ENCODE measurements at places on chromosomes 13 and 19.

DNA sequence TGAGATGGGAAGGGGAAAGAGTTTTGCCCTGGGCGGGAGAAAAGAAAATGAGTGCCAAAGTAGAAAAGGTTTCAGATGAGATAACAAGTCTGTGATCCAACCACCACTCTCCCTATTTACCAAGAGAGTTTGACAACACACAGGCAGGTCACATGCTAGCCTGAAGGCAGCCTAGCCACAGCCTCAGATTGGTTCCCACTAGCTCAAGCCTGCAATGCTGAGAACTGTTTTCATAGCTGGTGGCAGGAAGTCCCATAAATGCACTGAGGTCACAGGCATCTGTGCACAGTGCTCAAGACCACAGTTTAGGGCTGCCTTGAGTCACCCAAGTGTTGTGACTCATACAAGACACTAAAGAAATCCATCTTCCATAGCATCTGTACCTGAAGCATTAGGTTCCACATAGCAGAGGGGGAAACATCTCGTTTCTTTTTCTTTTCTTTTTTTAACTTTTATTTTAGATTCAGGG is 18.5 kb upstream of the POP4 start:
- DNase-seq = no peak

- no peak for DNase-seq
Measured at GRCh38 chr19:17357724-17358123, 19.4 kb downstream of the PLVAP start.

DNA sequence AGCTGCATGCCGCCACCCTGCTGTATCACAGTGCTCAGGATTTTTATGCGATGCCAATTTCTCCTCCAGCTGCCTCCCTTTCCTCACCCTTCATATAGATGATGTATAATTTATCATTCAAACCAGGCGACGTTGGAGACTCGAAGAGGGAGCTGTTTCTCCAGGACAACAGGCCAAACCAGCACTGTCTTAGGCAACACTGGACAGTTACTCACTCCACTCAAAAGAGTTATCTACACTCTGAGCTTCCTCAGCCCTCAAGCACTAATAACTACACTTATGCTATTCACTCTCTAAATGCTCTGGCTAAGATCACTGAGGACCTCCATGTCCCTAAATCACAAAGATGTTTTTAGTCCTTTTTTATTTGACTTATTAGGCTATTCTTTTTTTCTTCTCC is 87.3 kb upstream of the RFC3 start:
- no peak for DNase-seq

DNA sequence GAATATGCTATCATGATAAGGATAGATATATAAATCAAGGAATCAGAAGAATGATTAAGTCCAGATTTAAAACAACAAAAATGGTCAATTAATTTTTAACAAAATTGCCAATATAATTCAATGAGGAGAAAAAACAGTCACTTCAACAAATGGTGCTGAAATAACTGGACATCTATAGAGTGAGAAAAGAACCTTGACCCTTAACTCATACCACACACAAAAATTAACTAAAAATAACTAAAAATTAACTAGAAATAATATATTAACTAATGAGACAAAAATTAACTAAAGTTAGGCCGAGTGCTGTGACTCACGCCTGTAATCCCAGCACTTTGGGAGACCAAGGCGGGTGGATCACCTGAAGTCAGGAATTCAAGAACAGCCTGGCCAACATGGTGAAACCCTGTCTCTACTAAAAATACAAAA is 9.5 kb downstream of the LGALS7 start:
- no peak for DNase-seq

DNA sequence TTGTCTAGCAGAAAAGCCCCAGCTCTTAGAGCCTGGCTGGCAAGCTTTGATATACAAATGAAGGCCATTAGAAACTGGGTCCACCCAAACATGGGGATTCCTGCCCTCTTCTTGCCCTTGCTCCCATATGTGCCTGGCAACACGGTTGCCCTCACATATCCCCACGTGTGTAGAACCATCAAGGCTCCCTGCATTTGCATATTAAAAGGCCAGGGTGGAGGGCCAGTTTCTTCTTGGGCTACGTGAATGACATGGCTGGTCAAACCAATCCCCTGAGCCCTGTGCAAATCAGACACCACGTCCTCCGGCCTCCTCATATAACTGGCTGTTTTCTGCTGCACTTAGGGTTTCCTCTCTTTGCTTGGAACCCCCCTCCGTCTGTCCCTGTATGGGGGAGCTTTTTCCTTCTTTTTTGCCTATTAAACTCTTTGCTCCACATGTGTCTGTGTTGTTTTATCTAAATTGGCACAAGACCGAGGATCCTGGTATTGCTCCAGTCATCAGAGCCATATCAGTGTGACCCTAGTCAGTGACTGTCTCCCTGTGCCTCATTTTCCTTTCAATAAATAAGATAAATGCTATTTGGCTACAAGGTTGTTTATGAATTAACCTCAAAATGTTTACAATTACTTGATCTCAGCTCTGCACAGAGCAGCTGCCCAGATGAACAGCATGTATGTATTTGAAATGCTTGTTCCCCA is 30.3 kb upstream of the CEACAM1 start:
- DNase-seq = no peak

DNA sequence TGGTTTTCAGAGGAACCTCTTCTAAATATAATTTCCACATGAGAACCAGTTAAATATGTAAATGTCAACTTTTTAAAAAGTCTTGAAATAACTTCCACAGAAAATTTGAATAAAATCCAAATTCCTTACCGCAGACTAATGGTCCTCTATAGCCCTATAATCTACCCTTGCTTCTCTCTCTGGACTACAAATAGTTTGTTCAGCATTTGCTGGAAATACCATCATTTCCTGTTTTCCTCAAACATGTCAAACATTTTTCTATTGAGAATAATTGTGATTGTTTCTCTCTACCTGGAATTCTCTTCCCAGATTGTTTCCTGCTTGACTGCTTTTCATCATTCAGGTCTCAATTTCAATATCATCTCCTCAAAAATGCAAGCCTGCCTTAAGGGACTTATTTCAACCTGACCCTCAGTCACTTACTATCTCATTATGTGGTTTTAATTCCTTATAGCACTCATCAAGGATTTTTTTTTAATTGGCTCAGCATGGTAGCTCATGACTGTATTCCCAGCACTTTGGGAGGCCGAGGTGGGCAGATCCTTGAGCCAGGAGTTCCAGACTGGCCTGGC is 898.9 kb upstream of the MIR17HG start:
- no peak for DNase-seq

DNA sequence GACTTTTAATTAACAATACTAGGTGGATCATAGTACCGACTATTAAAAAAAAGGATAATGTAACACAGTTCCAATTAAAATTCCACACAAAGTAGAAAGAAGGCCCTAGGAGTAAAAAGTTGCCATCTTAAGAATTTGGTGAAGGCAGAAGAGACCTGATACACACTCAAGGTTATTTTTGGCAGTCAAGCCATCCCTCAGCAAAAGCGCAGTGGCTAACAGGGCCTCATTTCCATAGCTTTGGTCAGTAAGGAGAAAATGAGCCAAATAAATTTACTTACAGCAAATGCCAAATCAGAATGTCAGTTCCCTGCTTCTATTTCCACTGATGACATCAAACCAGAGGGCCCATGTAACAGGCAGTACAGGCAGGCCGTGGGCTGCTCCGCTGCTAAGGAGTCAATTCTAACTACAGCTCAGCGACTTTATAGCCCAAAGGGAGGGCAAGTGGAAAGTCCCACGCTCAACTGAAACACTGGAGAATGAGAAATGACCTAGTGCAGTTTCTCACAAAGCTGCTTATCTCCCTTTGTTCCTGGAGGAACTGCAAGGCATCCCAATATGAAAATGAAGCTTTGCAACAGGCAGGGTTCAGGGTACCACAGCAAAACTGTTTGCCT is 6.3 kb downstream of the ARGLU1 start:
- peak; percentile 6 for DNase-seq

- DNase-seq = peak; percentile 97
Measured at GRCh38 chr19:17947815-17948513, 15.1 kb downstream of the CCDC124 start.

GRCh38 chr13:44084146-44084545 is 204.4 kb downstream of the LACC1 start:
- DNase-seq = no peak

GRCh38 chr13:33258808-33259193 is 26.8 kb downstream of the STARD13 start:
- DNase-seq = no peak

DNA sequence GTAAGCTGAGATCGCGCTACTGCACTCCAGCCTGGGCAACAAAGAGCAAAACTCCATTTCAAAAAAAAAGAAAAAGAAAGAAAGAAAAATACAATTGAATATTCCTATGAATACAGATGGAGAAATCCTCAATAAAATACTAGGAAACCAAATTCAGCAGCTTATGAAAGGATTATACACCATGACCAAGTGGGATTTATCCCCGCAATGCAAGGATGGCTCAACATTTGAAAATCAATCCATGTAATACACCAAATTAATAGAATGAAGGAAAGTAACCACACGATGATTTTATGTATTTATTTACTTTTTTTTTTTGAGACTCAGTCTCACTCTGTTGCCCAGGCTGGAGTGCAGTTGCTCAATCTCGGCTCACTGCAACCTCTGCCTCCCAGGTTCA is 19.5 kb upstream of the TM6SF2 start:
- no peak for DNase-seq

DNA sequence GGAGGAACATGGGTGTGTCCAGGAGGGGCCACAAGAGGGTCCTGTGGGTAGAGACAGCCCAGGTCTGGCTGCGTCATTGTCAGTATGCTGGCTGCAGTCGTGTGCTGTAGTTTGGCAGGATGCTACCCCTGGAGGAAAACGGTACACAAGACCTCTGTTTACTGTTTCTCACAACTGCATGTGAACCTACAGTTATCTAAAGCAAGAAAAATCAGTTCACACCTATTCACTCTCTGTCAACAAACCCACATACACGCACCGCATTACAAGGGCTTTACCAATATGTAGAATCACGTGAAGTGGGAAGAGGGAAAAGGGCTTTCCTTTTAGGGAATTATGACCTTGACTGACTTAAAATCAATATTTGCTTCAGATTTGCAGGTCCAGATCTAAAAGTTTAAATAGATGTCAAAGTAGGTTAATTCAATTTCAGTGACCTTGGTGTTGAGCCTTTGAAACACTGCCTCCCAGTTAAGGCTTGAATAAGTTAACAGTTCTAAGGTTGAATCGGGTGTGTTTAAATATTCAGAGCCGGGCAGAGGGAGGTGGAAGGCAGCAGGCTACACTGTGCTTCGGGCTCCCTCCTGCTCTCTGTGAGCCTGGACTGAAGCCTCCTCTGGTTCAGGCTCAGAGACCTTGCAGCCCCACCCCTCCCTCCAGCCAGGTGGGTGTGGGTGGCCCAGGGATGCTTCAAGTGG is 17.2 kb upstream of the MCF2L start:
- DNase-seq = no peak

GRCh38 chr13:94109715-94110374 is 369.6 kb downstream of the DCT start:
- no peak for DNase-seq

GRCh38 chr19:28393574-28394336 is 819.2 kb downstream of the UQCRFS1 start:
- DNase-seq = no peak

GRCh38 chr13:41199526-41199925 is 5.2 kb upstream of the KBTBD7 start:
- no peak for DNase-seq

DNA sequence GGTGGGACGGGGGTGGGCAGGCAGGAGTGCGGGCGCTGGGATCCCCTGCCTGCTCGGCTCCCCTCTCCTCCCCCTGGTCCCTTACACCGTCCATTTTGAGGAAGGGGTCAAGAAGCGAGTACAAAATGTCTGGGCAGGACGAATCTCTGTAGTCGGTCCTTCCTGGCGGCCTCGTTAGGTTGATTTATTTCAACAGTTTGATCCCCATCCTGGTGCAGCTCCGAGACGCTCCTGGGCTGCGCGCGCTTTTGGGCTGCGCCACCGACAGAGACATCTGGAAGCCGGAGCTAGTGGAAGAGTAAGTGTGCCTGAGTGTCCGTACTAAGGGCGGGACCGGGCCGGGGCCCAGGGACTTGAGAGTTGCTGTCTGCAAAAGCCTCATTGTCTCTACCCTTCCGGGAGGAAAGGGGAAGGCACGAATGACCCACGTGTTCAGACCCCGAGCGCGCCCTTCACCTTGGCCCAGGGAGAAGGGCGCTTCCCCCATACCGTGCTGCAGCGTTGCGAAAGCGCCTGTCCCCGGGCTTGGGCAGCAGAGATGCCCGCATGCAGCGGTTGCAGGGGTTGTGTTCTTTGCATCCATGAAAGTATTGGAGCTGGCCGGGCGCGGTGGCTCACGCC is 1.8 kb downstream of the ZNF114 start:
- peak; percentile 17 for DNase-seq

- DNase-seq = no peak
Measured at GRCh38 chr19:29526730-29527499, 1.1 kb downstream of the VSTM2B start.

DNA sequence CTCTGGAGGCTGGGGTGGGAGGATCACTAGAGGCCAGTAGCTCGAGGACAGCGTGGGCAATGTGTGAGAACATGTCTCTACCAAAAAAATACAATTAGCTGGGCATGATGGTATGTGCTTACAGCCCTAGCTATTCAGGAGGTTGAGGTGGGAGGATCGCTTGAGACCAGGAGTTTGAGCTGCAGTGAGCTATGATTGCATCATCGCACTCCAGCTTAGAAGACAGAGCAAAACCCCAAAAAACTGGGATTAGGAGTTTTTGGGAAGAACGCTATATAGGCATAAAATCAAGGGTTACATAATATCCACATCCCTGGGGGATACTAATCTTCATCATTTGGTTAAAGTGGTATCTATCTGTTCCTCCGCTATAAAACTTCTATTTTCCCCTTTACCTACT is 155.5 kb downstream of the CACNA1A start:
- no peak for DNase-seq

DNA sequence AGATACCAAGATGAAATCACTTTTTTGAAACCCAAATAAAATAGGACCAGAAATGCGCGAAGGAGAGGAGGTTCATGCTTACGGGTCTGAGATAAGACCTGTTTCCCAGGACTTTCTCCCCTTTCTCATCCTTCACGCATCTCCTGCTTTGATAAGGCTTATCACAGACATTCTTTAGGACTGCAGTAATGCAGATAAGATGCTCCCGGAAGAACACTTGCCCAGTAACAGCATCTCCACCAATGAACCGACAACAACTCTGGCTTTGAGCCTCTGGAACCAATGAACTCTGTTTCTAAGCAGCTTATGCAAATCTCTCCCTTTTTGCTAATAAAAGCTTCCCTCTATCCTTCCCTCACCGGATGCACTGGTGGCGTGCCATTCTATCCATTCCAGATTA is 783.4 kb upstream of the ARGLU1 start:
- no peak for DNase-seq
